ENCODE measurements at places on chromosomes 13 and 19.

- DNase-seq: no peak
Measured at GRCh38 chr13:104571893-104572229, 1505.6 kb upstream of the SLC10A2 start.

DNA sequence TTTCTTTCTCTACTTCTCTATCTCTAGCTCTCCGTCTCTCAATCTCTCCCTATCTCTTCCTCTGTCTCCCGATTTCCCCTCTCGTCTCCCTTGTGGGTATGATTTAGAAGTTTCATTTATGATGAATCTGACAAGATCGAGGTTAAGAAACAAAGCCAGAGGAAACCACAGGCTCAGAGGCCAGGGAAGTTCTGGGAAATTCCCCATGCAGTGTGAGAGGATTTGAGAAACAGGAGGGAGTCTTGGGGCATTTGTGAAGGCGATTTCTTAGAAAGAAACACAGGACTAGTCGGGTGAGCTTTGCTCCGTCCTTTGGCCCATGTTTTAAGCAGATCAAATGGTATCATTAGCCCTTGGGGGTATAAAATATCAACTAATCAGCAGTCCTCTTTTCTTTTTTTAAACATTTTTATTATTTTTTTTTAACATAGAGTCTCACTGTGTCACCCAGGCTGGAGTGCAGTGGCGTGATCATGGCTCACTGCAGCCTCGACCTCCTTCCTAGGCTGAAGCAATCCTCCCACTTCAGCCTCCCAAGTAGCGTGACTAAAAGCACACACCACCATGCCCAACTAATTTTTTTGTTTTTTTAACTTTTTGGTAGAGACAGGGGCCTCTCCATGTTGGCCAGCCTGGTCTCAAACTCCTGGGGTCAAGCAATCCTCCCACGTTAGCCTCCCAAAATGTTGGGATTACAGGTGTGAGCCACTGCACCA lies 25.8 kb downstream of the TNFSF9 start:
- DNase-seq: no peak

GRCh38 chr19:30326393-30326710 lies 45.8 kb upstream of the ZNF536 start:
- DNase-seq: no peak

DNA sequence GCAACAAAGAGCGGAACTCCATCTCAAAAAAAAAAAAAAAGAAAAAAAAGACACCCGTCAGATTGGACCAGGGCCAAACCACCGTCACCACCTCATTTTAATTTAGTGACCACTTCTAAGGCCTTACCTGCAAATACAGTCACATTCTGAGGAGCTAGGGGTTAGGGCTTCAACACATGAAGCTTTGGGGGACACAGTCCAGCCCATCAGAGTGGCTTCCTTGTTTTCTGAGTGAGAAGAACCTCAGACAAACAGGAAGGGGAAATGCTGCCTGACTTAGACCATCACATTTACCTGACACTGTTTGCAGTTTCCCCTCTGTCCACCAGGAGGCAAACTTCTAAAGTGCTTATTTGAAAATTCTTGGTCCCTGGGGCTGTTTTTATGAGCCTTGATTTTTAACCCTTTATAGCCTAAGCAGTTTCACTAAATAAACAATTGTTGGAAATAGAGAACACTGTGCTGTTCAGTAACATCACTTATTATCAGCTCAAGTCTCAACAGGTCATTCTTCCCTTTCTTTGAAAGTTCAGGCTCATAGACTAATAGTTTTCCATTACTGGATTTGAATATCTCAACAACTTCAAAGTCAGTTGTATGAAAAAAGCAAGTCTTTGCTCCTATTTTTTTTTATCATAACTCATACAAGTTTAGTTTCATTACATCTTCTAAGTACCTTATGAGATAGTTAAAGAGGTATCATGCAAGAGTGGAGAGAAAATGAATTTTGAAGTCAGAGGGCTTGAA lies 74.9 kb upstream of the WASF3 start:
- DNase-seq: peak; percentile 79

DNA sequence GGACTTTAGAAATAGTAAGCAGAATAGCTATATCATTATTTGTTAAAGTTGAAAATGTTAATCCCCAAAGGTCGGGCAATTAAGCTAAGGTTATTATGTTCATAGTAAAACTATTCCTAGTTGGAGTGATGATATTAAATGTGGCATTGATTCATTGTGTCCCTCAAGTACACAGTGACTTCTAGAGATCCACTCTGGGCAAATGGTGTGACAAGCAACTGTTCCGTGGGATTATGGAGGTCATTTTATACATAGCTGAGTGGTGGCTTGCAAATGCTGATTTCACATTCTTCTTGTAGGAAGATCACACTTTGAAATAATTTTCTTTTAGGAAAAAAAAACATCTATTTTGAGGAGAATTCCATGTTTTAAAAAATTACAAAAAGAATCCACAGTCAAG lies 317.8 kb downstream of the ATP8A2 start:
- DNase-seq: no peak

DNA sequence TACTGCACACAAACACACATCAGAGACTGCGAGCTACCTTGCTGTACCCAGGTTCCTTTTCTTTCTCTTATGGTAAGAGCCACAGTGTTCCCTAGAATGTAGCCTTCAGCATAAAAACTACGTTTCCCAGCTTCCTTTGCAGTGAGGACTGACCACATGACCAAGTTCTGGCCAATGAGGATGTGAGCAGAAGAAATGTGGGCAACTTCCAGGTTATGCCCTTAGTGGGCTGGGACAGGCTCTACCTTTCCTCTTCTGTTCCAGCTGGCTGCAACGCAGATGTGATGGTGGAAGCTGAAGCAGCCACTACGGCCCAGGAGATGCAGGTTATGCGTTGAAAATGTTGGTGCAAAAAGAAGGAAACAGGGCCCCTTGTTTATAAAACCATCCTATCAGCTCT lies 27.5 kb downstream of the VRK3 start:
- peak; percentile 61 for DNase-seq

DNA sequence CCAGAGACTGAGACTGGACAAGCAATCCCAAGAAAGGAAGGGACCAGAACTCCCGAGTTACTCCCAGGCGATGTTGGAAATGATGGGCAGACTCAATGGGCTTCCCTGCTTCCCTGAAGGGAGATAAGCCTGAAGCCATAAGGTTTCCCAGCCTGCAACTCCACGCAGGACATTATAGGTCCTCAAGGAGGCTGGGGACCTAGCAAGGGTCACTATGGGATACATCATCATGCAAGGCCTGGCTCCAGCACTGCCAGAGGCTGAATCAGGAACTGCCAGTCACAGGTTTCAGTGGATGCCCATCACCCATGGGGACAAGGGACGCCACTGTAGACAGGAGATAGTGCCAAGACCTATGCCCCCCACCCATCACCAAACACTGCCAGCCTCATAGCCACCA lies 338.7 kb downstream of the IRS2 start:
- DNase-seq: no peak

DNA sequence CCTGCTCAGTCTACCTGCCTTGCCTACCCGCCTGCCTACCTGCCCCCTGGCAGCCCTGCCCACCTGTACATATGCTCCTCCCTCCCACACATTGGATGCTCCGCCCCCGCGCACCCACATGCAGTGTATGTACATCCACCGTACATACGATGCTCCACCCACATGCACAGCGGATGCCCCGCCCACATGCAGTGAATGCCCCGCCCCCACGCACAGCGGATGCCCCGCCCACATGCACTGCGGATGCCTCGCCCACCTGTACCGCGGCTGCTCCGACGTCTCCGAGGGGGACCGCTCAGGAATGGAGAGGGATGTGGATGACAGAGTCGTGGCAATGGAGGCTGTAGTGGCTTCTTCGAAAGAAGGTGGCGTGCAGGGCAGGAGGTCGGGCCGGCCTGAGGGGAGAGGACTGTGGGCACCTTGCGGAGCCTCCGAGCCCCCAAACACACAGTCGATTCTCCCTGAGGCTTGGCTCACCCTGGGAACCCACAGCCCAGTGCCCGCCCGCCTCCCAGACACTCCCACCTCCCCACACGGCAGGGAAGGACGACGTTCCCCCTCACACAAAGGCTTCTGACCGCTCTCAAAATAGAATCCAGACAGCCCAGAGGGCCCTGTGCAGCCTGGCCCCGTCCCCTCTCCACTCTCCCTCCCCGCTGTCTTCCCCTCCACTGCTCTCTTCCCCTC lies 16.5 kb upstream of the CACTIN start:
- DNase-seq: no peak

- DNase-seq: no peak
Measured at GRCh38 chr13:78258304-78258703, 339.7 kb upstream of the EDNRB start.

DNA sequence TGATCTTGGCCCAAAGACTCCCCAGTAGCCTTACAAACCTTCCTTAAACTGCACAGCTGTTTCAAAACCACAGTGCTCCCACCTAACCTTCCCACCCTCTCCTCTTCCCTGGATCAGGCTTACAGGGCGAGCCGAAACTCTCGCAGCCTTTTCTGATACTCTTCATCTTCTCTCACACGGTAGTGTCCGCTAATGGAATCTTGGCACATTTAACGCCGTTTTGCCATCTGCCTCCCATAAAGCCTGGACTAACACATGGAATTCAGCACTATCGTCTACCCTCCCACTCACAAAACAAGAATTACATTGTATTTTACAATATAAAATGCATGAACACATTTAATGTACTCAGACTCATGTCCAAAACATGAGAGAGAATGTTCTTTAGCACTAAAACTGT lies 135.9 kb downstream of the RAP2A start:
- no peak for DNase-seq

DNA sequence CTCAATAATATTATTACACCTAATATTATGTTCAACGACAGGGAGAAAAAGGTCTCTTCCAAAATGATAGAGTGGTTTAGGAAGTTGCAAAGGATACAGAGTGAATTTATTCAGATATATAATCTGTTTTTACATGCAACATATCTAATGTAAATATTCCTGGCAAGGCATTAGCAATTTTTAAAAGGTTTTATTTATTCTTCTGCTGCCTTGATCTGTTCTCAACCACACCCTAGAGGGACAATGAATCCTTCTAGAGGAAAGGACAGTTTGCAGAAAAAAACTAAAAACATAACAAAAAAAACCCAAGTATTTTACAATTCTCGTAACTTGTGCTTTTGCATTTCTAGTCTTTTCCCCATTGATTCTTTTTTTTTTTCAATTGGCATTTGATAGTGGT lies 459.6 kb downstream of the KLF12 start:
- DNase-seq: no peak

DNA sequence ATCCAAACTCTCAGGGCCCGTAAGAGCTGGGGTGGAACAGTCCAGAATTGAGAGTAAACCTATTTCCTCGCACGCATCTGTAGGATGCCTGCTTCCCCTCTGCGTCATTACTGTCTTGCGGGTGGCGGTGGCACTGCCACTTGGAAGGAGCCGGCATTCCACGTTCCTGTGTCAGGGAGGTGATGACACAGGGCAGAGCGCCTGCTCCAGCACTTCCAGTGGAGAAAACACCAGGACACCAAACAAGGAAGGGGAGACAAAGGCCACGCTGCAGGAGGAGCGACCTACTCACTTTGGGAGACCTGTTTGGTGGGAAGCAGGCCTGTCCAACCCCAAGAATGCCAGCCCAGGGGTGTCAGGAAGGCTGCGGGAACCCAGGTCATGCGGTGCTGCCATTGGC lies 37.1 kb downstream of the PBX4 start:
- no peak for DNase-seq

DNA sequence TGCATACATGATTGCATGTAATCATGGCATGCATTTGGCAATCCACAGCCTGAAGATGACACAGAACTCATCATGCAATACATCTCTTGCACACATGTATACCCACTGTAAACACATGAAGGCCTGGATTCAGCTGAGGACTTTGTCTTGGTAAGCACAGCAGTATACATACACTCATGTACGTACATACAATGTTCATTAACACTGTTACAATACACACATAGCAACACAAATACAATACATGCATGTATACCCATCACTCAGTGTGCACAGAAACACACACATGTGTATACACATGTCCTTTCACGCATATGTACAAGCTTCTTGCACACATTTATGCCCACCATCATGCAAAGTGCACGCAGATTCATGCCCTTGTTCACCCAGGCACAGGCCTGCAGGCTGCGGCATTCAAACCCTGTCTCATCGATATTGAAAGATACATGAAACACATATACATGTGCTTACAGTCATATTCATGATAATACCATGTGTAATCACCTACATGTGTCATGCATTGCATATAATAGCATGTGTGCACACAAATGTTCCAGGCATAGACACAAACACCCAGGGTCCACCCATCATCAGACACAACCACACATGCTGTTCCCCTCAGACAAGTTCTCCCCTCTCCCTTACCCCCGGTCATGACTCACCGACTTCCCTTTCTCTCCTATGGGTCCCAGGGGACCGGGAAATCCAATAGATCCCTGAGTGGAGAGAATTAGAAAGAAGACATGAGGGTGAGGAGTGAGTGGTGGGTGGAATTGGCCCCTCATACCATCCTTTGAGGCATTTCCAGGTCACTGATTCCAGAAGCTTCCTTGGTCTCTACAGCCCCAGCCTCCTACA lies 28.7 kb downstream of the COL5A3 start:
- no peak for DNase-seq

- no peak for DNase-seq
Measured at GRCh38 chr13:100836711-100837110, 162.1 kb upstream of the TMTC4 start.

GRCh38 chr19:4508698-4509097 lies 9.6 kb downstream of the PLIN4 start:
- DNase-seq: no peak

- no peak for DNase-seq
Measured at GRCh38 chr13:111068009-111068350, 47.1 kb upstream of the ARHGEF7 start.

- DNase-seq: peak; percentile 30
Measured at GRCh38 chr19:50729894-50730293, 6.7 kb downstream of the CLEC11A start.

DNA sequence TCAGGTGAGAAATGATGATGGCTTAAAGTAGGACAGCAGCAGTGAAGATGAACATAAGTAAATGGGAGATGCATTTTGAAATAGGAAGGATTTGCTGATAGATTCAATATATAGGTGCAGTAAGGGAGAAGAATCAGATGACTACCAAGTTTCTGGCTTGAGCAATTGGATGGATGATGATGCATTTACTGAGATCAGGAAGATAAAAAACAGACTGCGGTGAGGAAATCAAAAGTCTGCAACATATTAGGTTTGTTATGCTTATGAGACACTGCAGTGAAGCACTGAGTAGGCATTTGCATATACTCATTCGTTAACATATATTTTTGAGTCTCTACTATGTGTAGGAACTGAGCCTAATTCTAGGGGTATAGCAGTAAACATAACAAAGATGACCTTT lies 184.2 kb downstream of the LACC1 start:
- DNase-seq: no peak

GRCh38 chr19:40453151-40453735 lies 9.1 kb upstream of the SERTAD3 start:
- DNase-seq: no peak

DNA sequence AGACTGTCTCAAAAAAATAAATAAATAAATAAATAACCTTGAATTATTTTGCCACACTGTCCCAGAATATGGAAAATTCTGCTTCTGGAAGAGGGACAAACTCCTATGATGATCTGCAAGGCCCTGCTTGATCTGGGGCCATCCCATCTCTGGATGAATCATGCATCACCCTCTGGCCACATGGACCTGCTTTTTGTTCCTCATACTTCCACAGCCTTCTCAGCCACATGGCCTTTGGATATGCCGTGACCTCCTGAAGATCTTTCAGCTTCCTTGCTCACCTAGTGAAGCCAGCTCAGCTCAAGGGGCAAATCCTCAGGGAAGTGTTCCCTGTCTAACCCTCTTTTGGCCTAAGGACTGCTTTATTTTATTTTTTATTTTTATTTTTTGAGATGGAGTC lies 10.3 kb downstream of the IER2 start:
- no peak for DNase-seq

Measured in OCI-M1 (cell line).